ENCODE measurements at places on chromosomes 16 and 17.

GRCh38 chr17:78168242-78168902, at the start of gene SYNGR2:
Gene SYNGR2, plus strand, starts transcription at chr17:78168581. Its CDS starts 36 bp downstream, at chr17:78168617.
- DNase-seq = no peak

DNA sequence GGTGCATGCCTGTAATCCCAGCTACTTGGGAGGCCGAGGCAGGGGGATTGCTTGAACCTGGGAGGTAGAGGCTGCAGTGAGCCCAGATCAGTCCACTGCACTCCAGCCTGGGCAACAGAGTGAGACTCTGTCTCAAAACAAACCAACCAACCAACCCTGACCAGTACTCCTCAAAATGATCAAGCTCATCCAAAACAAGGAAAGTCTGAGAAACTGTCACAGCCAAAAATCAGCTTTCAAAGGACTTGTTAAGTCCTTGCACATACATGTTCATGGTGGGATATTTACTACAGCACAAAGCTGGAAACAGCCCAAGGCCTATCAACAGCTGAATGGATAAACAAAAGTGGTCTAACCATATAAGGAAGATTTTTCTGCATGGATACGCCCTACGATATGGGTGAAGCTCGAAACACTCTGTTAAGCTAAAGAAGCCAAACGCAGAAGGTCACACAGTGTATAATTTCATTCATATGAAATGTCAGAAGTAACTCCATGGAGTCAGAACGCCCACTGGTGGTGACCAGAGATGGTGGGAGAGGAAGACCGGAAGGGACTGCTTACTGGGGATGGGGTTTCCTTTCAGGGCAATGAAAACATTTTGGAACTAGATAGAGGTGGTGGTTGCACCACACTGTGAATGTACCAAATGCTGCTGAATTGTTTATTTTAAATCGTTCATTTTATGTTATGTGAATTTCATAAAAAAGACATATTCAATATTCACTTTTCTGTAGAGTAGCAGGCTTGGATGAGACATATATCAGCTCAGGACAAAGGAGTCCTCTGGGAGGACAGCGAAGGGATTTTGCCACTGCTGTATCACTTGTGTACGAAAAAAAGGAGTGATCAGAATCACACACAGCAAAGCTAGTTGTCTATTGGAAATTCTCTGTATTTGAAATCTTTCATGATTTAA, 17.7 kb downstream of the CCL17 start:
- DNase-seq = peak; percentile 59

DNA sequence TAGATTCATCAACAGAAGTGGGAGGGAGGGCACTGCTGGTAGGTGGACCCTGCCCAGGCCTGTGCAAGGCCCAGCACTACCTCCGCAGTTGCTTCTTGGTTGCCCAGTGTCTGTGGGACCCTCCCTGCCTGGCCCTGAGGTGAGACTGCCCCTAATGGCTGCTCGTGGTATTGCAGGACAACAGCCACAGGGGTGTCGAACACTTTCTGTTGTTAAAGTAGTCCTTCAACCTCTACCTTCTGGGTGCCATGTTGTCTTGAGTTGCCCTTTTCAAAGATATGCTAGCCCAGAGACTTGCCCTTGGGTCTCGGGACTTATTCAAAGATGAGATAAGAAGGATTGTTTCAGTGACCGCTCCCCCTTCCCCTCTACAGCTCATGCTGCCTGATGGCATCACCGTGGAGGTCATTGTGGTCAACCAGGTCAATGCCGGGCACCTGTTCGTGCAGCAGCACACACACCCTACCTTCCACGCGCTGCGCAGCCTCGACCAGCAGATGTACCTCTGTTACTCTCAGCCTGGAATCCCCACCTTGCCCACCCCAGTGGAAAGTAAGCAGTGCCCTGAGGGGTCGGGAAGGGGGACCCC, 29.1 kb downstream of the AKAP1 start:
- DNase-seq = no peak

DNA sequence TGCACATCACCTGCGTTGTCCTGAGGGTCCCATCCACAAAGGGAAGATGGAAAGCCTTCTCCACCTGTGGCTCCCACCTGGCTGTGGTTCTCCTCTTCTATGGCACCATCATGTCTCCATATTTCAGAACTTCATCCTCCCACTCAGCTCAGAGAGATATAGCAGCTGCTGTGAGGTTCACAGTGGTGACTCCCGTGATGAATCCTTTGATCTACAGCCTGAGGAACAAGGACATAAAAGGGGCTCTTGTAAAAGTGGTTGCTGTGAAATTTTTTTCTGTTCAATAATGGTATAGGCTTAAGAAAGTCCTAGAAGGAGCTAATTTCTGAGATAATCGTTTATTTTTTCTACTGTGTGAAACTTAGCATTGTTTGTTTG, 18.7 kb downstream of the ZNF200 start:
- DNase-seq = no peak

GRCh38 chr16:84486551-84487235, 17.8 kb downstream of the MEAK7 start:
- no peak for DNase-seq

DNA sequence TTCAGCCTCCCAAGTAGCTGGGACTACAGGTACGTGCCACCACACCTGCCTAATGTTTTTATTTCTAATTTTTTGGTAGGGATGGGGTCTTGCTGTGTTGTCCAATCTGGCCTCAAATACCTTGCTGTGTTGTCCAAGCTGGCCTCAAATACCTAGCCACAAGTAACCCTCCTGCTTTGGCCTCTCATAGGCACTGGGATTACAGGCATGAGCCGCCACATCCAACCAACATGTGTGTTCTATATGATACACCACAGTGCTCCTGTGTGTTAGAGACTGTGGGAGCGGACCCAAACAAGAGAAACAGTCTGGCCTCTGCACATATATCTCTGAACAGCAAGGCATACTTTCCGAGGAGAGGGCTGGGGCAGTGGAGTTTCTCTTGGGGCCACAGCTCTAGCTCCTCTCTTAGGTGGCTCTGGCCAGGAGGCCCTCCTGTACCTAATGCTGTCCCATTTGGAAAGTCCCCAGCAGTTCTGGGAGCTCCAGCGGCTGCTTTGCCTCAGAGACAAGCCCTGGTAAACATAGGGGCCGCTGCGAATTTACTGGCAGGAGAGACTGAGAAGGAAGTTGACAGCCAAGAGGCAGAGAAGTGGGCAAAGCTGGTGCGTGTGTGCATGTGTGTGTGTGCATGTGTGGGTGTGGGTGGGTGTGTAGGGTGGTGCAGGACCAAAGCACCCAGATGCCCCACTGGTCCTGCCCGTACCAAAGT, 95.0 kb downstream of the RAB11FIP4 start:
- no peak for DNase-seq

DNA sequence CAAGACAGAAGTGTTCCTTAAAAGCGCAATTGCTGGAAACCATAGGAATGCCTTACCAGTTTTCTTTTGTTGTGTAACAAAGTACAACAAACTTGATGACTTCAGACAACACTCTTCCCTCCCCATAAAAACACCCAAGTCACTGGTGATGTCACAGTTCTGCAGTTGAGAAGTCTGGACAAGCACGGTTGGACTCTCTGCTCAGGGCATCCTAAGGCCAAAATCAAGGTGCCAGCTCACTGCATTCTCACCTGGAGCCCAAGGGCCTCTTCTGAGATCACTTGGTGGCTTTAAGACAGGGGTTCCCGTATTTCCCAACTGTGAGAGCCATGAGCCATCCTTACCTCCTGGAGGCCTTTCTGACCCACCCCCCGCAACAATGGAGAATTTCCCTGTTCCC, 45.6 kb upstream of the MEAK7 start:
- DNase-seq = no peak

- peak; percentile 78 for DNase-seq
Observed at GRCh38 chr16:67163164-67163998, 1.2 kb upstream of the HSF4 start.

DNA sequence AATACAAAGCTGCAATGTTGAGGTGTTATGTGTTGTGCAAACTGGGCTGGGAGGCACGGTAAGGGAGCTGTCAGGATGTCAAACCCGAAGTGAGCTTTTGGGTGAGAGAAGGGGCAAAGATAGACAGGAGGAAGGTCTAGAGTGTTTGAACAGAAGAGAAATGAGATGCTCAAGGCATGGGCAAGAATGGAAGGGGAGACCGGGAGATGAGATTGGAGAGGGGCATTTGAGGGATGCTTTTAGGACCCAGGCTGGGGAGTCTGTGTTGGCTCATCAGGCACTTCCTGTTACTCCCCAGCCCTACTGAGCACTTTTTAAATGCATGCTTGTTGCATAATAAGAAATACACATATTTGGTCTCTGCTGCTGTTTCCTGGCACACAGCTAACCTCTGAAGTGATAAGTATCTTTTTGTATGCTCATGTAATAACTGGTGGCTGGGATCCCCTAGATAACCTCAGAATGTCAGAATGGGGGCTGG, 13.7 kb downstream of the UNC45B start:
- DNase-seq = no peak

- DNase-seq = no peak
Observed at GRCh38 chr16:22674832-22675191, 139.2 kb upstream of the HS3ST2 start.

- no peak for DNase-seq
Observed at GRCh38 chr17:37744961-37745800, at the start of gene HNF1B. Gene HNF1B, minus strand, starts transcription at chr17:37745059. Its CDS starts 175 bp downstream, at chr17:37744884.

DNA sequence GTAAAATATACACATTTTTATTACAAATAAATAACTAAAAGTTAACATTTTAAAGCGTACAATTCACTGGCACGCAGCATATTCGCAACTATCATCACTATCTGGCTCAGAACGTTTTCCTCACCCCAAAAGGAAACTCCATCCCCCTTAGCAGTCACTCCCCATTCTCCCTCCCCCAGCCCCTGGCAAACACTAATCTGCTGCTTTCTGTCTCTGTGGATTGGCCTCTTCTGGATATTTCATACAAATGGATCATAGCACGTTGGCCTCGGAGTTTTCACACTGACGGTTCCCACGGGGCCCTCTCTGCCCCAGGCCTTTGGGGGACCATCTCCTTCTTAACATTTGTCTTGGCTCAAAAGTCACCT, 64.6 kb downstream of the RTN4RL1 start:
- DNase-seq = no peak

- DNase-seq = no peak
Observed at GRCh38 chr16:69193855-69194254, 6.9 kb downstream of the SNTB2 start.

GRCh38 chr17:6304894-6305612, 129.9 kb downstream of the AIPL1 start:
- DNase-seq = no peak

DNA sequence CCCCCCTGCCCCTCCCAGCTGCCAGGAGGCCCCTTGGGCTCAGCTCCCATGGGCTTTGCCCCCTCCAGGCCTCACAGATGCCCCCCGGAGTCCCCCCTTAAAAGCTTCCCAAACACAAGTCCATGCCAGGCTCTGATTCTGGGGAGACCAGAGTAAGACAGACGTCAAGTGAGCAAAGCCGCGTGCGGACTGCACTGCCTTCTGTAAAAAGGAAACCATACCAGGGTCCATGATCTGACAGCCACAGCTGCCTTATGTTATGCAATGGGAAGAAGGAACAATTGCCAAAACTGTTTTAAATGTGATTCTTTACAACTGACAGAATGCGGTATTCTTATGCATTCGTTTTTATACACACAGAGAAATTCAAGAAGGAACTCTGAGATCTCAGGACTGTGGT, 17.9 kb upstream of the HEXD start:
- peak; percentile 77 for DNase-seq

GRCh38 chr16:88628512-88628974, 9.8 kb upstream of the IL17C start:
- no peak for DNase-seq

DNA sequence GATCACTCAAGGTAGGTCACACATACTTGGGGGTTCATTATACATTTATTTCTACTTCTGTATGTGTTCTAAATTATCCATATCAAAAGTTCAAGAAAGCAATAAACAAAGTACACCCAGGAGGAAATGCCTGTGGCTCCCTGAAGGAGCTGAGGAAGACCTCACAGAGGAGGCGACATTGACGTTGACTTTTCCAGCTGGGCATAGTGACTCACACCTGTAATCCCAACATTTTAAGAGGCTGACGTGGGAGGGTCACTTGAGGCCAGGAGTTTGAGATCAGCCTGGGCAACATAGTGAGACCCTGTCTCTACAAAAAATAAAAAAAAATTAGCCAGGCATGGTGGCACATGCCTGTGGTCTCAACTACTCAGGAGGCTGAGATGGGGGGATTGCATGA, 16.3 kb downstream of the ITGAD start:
- DNase-seq = no peak

- no peak for DNase-seq
Observed at GRCh38 chr17:31838636-31839225, 20.3 kb downstream of the COPRS start.

- no peak for DNase-seq
Observed at GRCh38 chr17:78248051-78248914, 16.9 kb downstream of the TMEM235 start.

Data from muscle of back (tissue), 13 donors.